ENCODE measurements at places on chromosomes 5 and 9.

DNA sequence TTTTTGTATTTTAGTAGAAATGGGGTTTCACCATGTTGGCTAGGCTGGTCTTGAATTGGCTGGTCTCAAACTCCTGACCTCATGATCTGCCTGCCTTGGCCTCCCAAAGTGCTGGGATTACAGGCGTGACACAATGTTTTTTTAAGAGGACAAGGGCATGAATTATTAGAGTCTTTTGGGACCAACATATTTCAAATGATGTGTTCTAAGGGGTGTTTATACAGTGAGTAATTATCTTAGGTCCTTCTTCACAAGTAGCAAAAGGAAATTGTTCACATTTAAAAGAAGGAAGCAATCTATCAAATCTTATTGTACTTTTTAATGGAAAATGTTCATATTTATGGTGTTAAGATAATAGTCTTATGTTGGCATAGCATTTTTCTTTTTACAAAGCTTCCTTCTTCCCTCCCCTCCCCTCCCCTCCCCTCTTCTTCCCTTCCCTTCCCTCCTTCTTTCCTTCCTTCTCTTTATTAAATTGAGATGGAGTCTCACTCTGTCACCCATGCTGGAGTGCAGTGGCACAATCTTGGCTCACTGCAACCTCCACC is 6.7 kb downstream of the GNG10 start:
- no peak for DNase-seq

DNA sequence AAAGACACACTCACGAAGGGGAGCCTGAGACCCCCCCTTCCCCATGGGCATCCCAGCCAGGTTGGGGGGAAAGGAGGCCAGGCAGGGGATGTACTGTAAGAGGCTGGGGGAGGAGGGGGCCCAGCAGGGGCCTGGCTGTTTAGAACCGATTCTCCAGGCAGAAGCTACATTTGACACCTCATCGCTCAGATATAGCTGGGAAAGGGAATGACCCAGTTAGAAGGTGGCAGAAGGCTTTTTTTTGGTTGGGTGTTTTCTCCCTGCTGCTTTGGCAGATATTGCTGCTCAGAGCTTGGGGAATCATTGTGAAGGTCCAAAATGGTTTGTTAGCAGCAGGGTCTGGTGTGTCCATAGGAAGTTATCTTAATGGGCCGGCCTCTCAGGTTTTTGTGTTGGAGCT is 6.0 kb downstream of the CDX1 start:
- no peak for DNase-seq

GRCh38 chr5:128472036-128472435 is 66.0 kb downstream of the FBN2 start:
- DNase-seq, result no peak

- no peak for DNase-seq
These were observed 56.5 kb upstream of the TRPM3 start for GRCh38 chr9:71177901-71178300.

DNA sequence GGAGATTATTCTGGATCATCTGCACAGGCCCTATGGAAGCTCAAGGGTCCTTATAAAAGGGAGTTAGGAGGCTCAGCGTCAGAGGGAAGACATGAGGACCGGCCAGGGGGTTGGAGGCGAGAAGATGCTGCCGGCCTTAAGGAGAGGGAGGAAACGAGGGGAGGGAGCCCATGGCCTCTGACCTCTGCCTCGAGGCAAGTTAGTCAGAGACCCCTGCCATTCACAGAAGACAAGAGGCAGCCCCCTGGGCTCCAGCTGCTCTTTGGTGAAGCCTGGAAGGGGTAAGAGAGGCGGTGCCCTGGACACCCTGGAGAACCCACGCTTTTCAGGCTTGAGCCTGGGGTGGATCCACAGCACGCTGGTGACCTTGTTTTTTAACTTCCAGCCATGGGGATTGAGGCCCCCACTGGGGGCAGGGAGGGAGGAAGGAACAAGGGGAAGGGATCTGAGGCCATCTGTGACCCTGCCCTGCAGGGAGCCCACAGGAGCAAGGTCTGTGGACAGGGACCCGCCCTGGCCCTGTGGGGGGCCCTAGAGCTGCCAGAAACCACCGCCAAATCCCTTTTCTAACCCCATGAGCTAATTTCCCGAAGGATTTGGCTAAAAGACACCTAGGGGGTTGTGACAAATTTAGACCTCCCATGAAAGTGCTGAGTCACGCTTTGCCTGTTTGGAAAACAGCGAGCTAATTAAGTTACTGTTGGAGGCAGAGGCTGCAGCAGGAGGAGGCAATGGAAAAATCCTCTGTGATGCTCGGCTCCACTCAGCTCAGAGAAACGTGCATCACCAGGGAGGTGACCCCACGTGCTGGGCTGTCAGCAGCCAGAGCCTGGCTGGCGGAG is 49.7 kb downstream of the OLFM1 start:
- DNase-seq, result no peak

GRCh38 chr5:998246-999031 is 10.2 kb upstream of the NKD2 start:
- no peak for DNase-seq

GRCh38 chr5:132905938-132906337 is 32.5 kb downstream of the LEAP2 start:
- no peak for DNase-seq

GRCh38 chr5:148746826-148747535 is 79.4 kb upstream of the ADRB2 start:
- no peak for DNase-seq

DNA sequence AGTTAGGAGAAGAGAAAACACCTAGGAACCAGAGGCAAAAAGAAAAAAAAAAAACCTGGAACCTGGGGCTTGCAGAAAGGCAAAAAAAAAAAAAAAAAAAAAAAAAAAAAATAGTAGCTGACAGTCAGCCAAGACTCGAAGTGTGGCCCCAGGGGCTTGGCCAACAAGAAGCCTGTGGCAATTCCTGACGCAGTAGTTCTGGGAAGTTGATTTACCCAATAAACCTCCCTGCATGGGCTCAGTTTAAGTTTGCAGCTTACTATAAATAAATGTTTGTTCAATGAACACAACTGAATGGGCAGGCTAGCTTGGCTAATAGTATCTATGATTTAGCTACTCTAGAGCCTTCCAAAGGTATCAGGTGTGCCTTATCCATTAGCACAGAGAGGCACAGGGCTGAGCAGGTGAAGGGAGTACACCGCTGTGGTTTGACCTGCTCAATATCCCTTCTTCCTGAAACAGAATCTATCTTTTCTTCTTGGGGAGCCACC is 21.3 kb upstream of the GLRX start:
- DNase-seq, result no peak

- no peak for DNase-seq
These were observed 120.5 kb downstream of the ADAMTS2 start for GRCh38 chr5:179224741-179225140.

DNA sequence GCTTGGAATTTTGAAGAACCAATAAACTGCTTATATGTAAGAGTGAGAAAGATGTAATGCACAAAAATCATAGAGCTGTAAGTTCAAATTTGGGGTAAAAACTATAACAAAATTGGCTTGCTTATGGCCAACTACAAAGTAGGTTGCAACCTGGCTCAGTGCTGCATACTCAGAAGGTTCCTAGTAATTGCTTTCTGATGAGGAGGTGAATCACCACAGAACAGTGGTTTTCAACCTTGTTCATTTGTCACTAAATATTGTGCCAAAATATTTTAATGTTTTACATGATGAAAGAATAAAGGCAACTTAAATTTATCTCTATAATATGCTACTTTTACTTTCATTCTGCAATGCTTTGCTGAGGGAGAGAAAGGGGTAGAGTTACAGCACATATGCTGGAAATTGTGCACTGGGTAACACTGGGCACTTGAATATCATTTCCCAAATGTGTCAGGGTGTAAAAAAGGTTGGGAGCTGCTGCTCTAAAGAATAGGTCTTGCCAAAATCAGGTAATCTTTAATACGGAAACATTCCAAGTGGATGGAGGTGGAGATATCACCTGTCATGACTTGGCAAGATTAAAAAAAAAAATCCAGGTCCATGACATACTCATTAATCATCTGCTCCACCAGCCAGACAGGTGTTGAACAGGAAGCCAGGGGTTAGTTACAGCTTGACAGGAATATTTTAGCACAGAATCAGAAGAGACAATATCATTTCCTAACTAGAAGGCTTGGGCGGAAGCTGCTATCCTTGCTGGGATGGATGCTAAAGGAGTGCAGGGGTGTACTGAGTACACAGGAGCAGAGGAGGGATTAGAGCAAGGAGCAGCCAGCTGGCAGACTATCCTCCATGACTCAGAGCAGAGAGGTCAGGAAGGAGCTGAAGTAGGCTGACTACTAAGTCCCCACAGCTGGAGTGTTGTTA is 34.6 kb upstream of the CCL21 start:
- DNase-seq, result no peak

- no peak for DNase-seq
These were observed 48.8 kb upstream of the PCSK1 start for GRCh38 chr5:96481867-96482266.

DNA sequence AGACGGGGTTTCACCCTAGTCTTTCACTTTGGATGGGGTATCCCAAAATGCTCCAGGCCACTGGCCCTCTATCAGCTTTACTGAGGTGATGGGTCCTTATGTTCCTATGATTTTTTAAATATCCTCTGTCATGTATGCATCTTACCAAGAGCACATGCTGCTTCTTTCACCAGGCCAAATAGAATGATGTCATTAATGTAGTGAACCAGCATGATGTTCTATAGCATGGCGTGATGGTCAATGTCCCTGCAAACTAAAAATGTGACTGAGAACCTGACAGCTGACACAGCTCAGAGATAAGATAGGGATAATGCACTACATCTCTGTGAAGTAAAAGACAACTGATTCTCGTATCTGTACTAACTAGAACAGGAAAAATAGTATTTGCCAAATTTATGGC is 103.6 kb downstream of the SLC1A3 start:
- DNase-seq, result no peak

DNA sequence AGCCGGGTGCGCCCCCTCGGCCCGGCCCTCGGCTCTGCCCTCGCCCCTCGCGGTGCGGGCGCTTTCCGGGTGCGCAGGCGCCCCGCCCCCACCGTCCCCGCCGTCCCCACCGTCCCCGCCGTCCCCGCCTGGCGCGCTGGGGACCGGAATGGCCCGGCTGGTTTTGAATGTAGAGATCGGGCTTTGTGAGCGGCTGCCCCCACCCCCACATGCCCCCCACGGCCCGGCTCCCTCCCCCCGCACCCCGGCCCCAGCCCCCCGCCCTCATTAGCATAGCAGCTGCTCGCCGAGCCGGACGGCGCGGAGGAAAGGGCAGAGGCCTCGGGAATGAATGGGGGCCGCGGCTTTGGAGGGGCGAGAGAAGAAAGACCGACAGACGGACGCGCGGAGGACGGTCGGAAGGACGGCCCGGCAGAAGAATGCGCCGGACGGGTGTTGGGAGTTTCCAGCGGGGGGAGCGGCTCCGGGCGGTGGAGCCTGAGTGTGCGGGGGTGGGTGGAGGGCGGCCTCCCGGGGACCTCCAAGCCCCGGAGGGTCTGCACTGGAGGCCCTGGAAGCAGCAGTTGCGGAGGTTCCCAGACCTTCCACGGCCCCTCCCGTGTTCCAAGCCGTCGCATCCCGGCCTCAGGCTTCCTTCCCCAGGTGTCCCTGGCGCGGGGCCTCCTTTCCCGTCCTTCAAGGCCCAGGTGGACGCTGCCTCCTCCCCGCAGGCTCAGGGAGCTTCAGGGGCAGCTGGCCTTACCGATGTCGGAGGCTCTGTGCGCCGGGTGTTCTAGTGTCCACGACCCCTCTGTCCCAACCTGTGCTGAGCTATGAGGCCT is 6.0 kb downstream of the NRARP start:
- DNase-seq, result no peak

DNA sequence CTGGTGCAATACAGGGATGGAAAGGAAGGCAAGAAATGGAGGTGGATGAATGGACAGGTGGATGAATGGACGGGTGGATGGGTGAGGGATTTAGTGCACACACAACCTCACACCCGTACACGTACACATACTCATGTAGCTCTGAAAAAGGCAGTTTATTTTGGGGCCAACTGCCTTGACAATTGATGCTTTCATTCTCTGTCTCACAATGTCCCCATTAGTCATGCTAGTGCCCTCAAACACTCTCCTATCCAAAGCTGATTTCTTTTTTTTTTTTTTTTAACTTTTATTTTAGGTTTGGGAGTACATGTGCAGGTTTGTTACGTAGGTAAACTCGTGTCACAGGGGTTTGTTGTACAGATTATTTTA is 495.0 kb downstream of the DMAC1 start:
- DNase-seq, result no peak

GRCh38 chr5:91928754-91929521 is 545.8 kb upstream of the ARRDC3 start:
- DNase-seq, result no peak

DNA sequence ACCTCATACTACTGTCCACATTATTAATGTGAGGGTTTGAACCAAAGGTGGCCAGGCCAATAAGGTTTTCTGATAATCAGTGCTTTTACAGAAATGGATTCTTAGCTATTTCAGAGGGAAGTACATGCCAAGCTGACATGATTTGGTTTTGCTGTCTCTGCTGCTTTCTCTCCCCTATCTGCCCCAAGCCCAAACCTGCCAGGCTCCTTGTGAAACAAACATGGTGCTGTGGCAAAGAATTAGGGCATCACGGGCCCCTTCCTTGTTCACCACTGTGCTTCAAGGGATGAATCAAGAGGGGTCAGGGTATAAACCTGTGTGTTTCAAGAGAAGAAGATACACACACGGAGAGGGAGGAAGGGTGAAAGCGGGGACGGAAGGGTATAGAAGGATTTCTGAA is 41.3 kb upstream of the SMU1 start:
- no peak for DNase-seq

- no peak for DNase-seq
These were observed 202.2 kb upstream of the RPS23 start for GRCh38 chr5:82480331-82480730.

DNA sequence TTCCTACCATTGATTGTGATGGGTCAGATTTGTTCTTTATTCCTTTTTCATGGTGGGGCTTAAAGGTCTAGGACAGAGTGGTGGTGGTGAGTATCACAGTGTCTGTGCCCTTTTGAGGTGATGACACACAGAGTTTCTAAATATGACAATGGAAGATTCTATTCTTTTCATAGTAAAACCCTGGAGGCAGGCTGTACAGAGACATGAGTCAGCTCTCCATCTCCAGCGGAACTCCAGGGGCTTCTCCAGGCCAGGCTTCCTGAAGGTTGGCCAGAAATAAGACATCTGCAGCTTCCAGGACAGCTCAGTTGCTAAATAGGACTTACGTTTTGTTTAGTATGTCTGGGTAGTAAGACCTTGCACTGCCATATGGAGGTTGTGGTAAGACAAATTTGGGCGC is 229.5 kb downstream of the CD180 start:
- DNase-seq, result no peak

- DNase-seq, result no peak
These were observed 160.3 kb upstream of the SLC28A3 start for GRCh38 chr9:84500826-84501225.

GRCh38 chr9:120221844-120222243 is 358.1 kb downstream of the CDK5RAP2 start:
- DNase-seq, result no peak

DNA sequence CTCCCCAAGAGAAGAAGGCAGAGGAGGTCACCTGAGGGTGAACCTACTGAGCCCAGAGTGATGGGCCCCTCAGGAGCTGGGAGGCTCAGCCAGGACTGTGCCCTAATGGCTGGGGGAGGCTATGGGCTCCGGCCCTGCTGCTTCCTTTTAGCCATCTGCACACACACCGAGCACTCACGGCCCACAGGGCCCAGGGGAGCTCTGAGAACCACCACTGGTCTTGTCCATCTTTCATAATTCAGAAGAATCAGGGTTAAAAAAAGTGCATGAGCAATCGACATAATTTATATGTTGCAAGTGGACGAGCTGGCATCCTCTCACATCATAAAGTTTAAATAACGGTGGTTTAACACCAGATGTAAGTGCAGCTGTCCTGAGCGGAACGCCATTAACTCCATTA is 162.1 kb downstream of the FSTL4 start:
- DNase-seq, result no peak

GRCh38 chr9:18114559-18115475 is 359.1 kb upstream of the ADAMTSL1 start:
- DNase-seq, result no peak

GRCh38 chr5:96199713-96200183 is 233.3 kb downstream of the PCSK1 start:
- no peak for DNase-seq
